ENCODE measurements at places on chromosomes 4 and X.

GRCh38 chrX:14420841-14421240 lies 108.5 kb upstream of the GLRA2 start:
- no peak for DNase-seq

GRCh38 chrX:136747003-136747986 lies 33.4 kb downstream of the ARHGEF6 start:
- no peak for DNase-seq

- DNase-seq: no peak
These were observed 97.5 kb downstream of the NPNT start for GRCh38 chr4:105992641-105993305.

GRCh38 chr4:144701683-144702233 lies 55.8 kb downstream of the HHIP start:
- DNase-seq: no peak

GRCh38 chr4:16820329-16820728 lies 78.1 kb downstream of the LDB2 start:
- DNase-seq: no peak

- DNase-seq: no peak
These were observed 125.5 kb upstream of the NRK start for GRCh38 chrX:105696870-105697269.

GRCh38 chrX:72685018-72685417 lies 29.1 kb downstream of the PHKA1 start:
- no peak for DNase-seq

DNA sequence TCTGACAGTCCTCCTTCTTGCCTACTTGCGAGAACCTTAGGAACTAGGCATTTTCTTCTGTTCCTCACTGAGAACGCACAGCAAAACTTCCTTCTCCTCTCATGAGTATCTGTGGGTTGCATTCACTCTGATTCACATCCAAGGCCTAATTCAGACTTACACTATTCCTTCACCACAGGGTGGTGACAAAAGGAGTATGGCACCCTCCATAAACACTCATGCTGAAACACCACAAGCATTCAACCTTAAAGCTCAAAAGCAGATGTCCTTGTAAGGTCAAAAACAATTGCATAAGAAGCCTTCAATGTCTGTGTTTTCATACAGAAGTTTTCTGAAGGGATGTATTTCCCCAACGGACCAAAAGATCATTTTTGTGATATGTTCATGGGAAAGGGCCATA lies 147.3 kb downstream of the CORIN start:
- no peak for DNase-seq

DNA sequence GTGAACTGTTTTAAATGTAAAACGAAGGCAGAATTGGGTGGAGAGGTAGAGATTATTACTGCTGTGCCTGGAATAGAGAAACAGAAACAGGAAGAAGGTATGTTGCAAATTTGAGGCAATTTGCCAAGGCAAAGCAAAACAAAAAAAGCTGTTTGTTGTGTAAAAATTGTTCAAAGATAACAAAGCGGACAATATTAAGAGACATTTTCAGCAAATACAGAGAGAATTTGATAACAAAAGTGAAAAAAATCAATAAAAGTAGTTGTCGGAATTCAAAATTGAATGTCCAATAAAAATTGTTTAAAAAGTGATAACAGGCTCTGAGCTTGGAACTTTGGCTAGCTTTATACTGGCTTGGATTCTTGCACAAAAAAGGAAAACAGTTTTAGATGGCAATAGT lies 14.4 kb upstream of the SMS start:
- no peak for DNase-seq

GRCh38 chr4:140267576-140267975 lies 105.9 kb upstream of the SCOC start:
- no peak for DNase-seq

- DNase-seq: no peak
These were observed 136.2 kb downstream of the KIT start for GRCh38 chr4:54793856-54794422.

- no peak for DNase-seq
These were observed 75.7 kb upstream of the ARHGAP24 start for GRCh38 chr4:85399270-85399669.

GRCh38 chrX:50579955-50580354 lies 109.3 kb upstream of the DGKK start:
- peak; percentile 24 for DNase-seq

DNA sequence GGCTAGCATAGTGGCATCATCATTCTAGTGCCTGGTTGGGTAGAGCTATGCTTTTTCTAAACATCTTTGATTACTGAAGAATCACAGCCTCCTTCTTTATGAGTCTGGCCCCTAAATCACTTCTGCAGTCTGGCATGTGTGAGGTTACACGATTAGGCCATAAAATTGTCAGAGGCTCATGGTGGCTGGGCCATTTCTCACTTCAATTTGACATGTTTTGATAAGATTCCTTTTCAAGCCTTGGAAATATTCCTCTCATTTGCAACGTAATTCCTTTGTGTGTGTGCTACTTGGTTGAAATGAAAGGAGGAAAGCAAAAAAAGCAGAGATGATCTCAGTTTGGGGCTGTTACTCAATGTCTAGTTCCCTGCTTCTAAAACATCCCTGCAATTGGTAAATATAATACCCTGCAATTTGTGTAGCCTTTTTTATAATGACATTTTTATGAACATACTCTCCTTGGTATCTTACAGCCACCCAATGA lies 6.2 kb downstream of the CCKAR start:
- no peak for DNase-seq

GRCh38 chr4:52069571-52069970 lies 18.5 kb downstream of the SPATA18 start:
- DNase-seq: no peak

- DNase-seq: peak; percentile 22
These were observed 127.2 kb downstream of the FBXW7 start for GRCh38 chr4:152408514-152409327.

All from RWPE1 (cell line).